ENCODE measurements at places on chromosomes 6 and 20.

GRCh38 chr6:95676011-95676628 lies 98.8 kb downstream of the MANEA start:
- DNase-seq, result no peak

- no peak for DNase-seq
Measured at GRCh38 chr6:88596801-88597200, 366.6 kb downstream of the RNGTT start.

DNA sequence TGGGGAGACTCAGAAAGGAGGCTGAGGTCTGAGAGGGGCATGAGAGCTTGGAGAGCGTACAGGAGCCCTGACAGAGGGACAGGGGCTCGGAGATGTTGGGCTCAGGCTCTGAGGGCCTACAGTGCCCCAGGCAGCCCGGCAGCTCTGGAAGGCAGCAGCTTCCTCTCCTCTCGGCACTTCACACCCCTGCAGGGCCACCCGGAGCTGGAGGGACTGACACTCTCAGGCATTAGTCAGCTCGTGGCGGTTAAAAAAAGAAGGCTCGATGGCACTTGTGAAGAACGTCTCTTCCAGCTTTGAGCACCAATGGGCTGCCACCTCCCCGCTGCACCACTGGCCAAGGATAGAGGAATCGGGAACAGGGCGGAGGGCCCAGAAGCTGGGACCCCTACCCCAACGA lies 62.6 kb upstream of the SIRPA start:
- no peak for DNase-seq

GRCh38 chr6:50097966-50098640 lies 48.4 kb upstream of the DEFB112 start:
- DNase-seq, result no peak

- no peak for DNase-seq
Measured at GRCh38 chr6:128635219-128635618, 114.8 kb upstream of the PTPRK start.

- no peak for DNase-seq
Measured at GRCh38 chr6:63799313-63799712, 163.7 kb downstream of the PHF3 start.

- DNase-seq, result peak; percentile 50
Measured at GRCh38 chr20:37775200-37775599, 81.4 kb downstream of the CTNNBL1 start.

DNA sequence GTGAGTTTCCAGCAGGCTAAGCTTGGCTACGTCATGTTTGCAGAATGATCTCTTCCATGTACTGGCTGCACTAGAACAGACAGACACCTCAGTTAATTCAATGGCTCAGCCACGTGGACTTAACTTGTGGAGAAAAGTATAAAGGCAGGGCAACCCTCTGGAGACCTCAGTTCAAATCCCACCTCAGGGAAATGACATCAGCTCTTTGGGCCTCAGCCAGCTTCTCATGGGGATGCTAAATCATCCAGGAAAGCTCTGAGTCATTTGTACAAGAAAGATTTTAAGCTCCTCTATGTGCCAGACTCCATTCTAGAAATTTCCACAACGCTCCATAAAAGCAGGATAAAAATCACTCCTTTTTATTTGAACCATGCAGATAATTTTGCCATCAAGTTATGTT lies 128.5 kb upstream of the SALL4 start:
- DNase-seq, result no peak

GRCh38 chr20:652615-653109 lies 338 bp downstream of the SRXN1 start:
- DNase-seq, result no peak

GRCh38 chr20:25294459-25295385 lies 46.8 kb downstream of the PYGB start:
- no peak for DNase-seq

DNA sequence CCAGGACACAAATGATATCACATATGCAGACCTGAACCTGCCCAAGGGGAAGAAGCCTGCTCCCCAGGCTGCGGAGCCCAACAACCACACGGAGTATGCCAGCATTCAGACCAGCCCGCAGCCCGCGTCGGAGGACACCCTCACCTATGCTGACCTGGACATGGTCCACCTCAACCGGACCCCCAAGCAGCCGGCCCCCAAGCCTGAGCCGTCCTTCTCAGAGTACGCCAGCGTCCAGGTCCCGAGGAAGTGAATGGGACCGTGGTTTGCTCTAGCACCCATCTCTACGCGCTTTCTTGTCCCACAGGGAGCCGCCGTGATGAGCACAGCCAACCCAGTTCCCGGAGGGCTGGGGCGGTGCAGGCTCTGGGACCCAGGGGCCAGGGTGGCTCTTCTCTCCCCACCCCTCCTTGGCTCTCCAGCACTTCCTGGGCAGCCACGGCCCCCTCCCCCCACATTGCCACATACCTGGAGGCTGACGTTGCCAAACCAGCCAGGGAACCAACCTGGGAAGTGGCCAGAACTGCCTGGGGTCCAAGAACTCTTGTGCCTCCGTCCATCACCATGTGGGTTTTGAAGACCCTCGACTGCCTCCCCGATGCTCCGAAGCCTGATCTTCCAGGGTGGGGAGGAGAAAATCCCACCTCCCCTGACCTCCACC lies 42.2 kb downstream of the SIRPA start:
- no peak for DNase-seq

- no peak for DNase-seq
Measured at GRCh38 chr6:12147557-12148316, 135.6 kb downstream of the HIVEP1 start.

- DNase-seq, result no peak
Measured at GRCh38 chr6:1815827-1816452, 206.2 kb downstream of the FOXC1 start.

DNA sequence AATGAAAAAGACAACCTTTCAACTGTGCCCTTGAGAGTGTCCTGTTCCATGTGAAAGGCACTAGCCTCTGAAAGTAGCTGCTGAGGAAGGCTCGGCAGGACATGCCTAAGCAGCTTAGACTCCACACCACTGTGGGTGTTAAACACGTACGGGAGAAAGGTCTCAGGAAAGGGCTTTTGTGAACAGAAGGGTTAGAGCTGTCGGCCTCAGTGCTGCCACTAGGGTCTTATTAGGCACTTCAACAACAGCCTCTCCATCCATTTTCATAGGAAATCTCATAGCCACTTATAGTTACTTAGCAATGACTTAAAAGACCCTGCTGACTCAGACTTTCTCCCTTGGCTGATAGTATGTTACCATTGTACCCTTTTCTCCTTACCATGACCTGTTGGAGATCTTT lies 662.8 kb downstream of the TBC1D32 start:
- no peak for DNase-seq

DNA sequence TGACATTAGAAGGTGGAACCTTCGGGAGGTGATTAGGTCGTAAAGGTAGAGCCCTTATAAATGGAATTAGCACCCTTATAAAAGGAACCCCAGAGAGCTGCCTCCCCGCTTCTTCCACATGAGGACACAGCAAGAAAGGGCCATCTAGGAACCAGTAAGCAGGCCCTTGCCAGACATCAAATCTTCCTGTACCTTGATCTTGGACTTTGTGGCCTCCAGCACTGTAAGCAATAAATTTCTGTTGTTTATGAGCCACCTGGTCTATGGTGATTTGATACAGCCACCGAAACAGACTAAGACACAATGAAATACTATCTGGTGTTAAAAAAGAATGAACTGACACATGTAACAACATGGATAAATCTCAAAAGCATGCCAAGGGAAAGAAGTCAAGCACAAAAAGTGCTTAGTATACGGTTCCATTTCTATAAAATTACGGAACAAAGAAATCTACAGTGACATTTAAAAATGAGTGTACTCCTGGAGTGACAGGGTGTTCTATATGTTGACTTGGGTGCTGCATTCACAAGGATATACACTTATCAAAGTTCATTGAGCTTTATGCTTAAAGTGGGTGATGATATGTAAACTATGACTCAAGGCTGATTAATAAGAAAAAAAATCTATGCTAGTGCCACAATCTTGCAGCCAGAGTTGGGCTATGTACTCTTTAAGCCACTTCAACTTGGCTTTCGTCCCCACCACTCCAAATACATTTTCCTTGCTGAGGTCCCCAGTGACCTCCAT lies 18.4 kb downstream of the SERPINB1 start:
- DNase-seq, result peak; percentile 82

DNA sequence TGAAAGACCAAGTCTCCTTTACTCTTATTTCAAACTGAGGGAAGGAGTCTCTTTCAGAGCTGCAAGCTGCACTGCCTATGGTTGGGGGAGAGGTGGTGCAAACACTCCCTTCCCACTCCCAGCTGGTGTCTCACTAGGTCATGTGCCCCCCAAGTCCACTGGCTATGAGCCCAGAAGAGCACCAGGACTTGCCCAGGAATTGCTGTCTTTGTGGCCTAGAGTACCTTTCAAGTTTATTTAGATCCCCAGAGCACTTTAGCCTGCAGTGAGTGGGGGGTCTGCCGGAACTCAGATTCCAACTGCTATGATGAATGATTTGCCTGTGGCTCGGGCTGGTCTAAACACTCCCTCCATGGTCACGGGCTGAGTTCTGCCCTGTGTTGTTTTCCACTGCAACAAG lies 192.6 kb upstream of the CITED2 start:
- no peak for DNase-seq

DNA sequence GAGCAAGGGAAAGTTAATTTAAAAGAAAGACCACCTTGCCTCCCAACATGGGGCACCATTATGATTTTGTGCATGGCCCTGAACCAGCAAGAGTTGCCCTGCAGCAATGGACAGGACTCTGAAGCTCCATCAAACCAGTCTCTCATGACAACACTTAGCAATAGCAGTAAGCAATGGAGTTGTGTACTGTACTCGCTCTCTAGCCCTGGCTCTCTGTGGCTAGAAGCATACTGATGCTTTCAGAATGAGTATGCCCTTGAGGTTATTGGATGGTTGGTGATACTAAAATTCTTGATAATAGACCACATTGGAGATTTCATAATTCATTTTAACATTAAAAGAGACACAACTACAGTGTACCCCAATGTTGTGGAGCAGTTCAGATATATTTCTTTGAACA lies 23.2 kb upstream of the LMBRD1 start:
- no peak for DNase-seq

GRCh38 chr20:44073675-44074071 lies 113.3 kb downstream of the JPH2 start:
- DNase-seq, result peak; percentile 88

- no peak for DNase-seq
Measured at GRCh38 chr20:11970243-11970836, 52.6 kb downstream of the BTBD3 start.

- no peak for DNase-seq
Measured at GRCh38 chr6:91442342-91442741, 855.5 kb upstream of the MAP3K7 start.

- no peak for DNase-seq
Measured at GRCh38 chr6:148044921-148045320, 297.7 kb upstream of the SASH1 start.

DNA sequence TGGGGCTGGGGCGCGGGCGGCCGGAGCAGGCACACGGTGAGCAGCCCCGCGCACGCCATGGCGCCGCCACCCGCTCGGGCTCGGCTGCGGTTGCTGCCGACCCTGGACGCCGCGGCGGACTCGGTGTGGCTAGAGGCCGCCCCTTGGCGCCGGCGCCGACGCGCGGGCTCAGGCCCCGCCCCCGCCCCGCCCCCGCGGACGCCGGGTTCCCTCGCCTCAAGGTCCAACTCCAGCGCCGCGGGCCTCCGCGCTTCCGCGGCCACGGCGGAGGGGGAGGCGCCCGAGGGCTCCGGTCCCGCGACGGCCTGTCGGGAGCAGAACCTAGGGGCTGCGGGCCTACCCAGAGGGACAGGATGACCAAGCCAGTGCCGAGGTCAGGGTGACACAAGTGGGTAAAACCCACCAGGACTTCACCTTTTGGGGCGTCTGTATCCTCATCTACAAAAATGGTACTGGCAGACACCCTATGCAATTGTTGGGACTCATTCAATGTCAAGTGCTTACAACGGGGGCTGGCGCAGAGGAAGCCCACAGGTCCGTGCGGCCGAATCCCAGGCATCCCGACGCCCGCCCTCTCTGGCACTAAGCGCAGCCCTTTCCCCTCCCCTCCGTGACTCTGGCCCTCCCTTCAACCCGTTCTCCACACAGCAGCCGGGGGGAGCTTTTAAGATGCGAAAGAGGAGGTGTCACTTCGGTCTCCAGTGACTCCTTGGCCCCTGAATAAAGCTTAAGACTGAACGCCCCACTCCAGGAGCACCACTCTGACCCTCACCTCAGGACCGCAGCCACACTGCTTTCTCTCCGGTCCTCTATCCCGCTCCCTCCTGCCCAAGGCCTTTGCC lies at the start of gene NECAB3:
NECAB3 (minus strand) TSS at position 135 of the 842 bp plus-strand sequence; CDS start at position 59, 76 bp downstream.
- DNase-seq, result peak; percentile 95

GRCh38 chr20:24622856-24623255 lies 153.4 kb downstream of the SYNDIG1 start:
- DNase-seq, result no peak

DNA sequence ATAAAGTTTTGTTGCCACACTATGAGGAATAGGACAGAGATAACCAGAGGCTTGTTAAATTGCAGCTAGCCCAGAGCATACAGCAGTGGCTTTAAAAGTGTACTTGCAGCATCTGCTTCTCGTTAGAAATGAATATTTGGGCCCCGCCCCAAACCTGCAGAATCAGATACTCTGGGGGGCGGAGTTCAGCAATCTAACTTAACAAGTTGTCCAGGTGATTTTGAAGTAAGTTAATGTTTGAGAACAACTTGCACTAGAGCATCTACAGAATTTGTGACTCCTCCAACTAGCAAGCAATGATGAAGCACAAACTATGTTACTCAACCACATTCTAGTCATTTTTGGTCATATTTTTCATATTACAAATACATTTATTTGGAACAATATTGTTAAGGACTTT lies 10.6 kb upstream of the SUPT3H start:
- DNase-seq, result no peak

GRCh38 chr6:47587493-47587892 lies 109.9 kb downstream of the CD2AP start:
- DNase-seq, result no peak

GRCh38 chr6:117947234-117947633 lies 40.2 kb downstream of the SLC35F1 start:
- no peak for DNase-seq

GRCh38 chr6:29834564-29835436 lies 7.2 kb downstream of the HLA-G start:
- no peak for DNase-seq

DNA sequence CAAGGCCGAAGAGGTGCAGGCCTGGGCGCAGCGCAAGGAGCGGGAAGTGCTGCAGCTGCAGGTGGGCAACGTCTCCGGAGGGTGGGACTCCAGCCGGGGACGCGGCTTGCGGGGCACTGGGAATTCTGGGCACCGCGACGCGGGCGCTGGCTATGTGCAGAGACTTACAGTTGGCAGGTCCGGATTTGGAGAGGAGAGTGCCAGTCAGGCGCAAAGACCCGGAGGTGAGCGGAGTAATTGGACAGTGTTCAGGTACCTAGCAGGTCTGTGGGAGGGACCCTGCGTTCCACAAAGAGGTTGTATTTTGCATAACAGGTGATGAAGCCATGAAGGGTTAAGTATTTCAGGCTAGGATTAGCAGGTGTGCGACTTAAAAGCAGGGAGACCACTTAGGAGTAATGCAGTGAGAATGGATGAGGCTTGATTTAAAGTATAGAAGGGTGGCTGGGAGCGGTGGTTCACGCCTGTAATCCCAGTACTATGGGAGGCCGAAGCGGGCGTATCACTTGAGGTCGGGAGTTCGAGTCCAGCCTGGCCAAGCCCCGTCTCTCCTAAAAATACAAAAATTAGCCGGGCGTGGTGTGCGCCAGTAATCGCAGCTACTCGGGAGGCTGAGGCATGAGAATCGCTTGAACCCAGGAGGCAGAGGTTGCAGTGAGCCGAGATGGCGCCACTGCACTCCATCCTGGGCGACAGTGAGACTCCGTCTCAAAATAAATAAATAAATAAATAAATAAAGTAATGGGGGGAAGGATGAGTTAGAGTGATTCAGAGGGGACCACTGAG lies 1.0 kb downstream of the MRPS26 start:
- no peak for DNase-seq

Measured in esophagus muscularis mucosa (tissue), 4 donors.